Activated T-helper 2 cell treated with anti-CD3 and anti-CD28 coated beads, Interferon-gamma antibody, Interleukin-2, Interleukin-4, amounts not matched to agents 10 μg/mL and 5 μg/mL and 100 μg/mL, durations not matched to agents 14 hours and 24 hours and 36 hours (primary cell): ENCODE measurements at places on chromosomes 11 and 22. TPM values are rescaled to one million over a fixed set of nuclear protein-coding genes. Genes with fewer than 3 reads are reported as not detected.

GRCh38 chr11:2996976-2997375, 4.8 kb upstream of the NAP1L4 start:
- no peak for DNase-seq

GRCh38 chr11:76140912-76141574, 65.3 kb downstream of the WNT11 start:
- DNase-seq: no peak

The C11orf97 gene
- total RNA-seq: not detected in 2 replicates

The KCNA4 gene
- total RNA-seq: not detected in 2 replicates

GRCh38 chr11:81700076-81700475, 1033.6 kb downstream of the FAM181B start:
- DNase-seq: no peak
